ENCODE measurements at places on chromosomes 12 and 14. TPM values are rescaled to one million over a fixed set of nuclear protein-coding genes. Genes with fewer than 3 reads are reported as not detected.

DNA sequence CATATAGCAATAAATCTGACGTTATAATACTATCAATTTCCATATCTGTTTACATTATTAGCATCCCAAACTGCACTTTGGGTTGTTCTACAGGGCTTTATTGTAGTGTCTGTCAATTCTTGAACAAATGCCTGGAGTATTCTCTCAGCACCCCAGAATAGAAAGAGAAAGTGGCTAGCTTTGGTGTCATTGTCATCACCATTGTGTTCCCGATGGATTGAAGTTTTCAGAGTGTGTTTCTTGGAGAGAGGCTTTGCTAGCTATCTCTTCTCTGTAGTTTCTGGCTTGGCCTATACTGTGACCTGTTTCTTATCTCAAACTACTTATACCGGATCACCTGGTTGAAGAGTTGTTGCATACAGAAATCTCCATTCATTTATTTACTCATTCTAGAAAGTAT, 6.4 kb downstream of the TMEM106C start:
- no peak for DNase-seq

DNA sequence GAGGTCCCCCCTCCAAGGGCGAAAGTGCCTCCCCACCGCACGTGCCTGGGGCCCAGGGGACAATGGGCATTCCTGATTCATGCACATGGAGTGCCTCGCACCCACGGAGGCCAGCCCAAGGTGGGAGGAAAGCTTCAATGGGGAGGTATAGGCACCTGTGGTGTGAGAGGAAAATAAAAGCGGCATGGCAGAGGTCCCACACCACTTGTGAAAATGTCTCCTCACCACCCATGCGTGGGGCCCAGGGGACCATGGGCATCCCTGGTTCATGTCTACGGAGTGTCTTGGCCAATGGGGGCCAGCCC, 384.7 kb downstream of the ALG10 start:
- no peak for DNase-seq

- no peak for DNase-seq
These were observed 56.3 kb downstream of the ABCC9 start for GRCh38 chr12:21884936-21885335.

DNA sequence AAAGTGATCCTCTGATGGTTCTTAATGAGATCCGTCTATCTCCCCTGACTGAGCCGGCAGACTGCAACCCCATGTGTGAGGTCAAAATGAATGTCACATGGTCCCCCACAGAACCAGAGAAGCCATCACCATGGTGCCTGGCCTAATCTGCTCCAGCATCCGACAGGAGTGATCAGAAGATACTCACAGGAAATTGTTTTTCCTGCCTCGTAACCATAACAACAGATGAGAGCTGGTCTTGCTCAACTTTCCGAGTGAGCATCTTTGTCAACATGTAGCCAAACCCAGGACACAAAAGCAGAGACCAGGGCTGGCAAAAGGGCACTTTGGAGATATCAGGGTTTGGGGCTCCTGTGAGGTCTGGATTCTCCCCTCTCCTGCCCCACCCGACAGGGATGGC, 72.1 kb upstream of the C14orf180 start:
- DNase-seq = no peak

Gene NRIP2
- polyA plus RNA-seq = not detected

DNA sequence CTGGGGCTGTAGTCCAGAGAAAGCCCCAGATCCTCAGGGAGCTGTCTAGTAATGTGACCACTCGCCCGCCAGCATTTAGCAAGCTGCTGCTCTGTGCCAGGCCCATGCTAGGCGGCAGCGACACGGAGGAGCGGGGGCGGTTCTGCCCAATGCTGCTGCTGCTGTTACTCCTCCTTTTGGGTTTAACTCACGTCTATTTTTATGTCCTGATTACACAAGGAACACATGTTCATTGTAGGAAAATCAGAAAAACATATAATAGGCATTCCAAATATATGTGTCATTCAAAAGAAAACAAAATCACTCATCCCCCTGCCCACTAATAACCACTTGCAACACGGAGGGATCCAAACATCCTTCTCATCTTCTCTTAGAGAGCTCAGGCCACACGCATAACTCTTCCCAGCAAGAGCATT, 30.4 kb downstream of the CCDC92 start:
- DNase-seq = no peak

- no peak for DNase-seq
These were observed 119.0 kb downstream of the RBM19 start for GRCh38 chr12:113846883-113847755.

- DNase-seq = peak; percentile 41
These were observed 97.2 kb upstream of the TMEM260 start for GRCh38 chr14:56482310-56482911.

Gene LRFN5
- not detected for polyA plus RNA-seq

DNA sequence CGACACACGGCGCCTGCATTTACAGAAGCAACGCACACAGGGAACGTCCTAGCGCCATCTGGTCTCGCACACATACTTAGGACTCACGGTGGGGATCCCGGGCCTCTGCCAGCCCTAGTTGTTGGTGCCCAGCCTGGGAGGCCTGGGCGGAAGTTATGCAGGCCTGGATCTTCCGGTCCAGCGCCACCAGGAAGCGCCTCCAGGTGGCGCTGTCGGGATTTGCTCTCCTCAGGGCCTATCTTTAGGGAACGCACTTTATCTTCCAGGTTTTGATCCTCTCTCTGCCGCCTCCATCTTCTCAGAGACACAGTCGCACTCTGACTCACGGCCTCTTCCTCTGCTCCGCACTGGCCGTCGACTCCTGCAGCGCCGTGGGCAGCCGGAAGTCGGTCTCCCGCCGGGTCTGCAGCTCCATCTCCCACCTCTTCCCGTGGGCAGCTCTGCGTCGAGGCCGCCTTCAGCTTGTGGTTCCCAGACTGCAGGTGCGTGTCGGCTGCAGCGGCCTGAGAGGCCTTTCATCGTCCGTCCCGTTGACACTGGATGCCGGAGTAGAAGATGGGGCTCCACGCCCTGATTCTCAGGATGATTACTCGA, 760.4 kb downstream of the TMEM121 start:
- no peak for DNase-seq

DNA sequence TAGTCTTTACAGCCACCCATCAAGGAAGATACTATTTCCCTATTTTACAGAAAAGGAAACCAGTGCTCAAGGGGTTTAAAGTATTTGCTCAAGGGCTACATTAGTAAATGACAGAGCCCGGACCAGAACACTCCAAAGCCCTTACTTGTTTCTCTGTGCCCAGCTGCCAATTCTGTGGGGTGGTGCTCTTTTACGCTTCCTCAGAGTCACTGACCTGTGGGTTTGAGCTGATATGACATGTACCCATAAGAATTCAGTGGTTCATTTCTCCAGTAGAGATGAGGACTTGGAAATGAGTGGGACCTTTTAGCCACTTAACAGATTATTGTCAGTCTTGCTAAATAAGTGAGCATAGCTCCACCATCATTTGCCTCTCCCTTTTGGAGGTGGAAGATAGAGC, 37.4 kb upstream of the NKX2-8 start:
- DNase-seq = no peak

All from A549 (cell line).